ENCODE measurements at places on chromosomes 11 and 22.

DNA sequence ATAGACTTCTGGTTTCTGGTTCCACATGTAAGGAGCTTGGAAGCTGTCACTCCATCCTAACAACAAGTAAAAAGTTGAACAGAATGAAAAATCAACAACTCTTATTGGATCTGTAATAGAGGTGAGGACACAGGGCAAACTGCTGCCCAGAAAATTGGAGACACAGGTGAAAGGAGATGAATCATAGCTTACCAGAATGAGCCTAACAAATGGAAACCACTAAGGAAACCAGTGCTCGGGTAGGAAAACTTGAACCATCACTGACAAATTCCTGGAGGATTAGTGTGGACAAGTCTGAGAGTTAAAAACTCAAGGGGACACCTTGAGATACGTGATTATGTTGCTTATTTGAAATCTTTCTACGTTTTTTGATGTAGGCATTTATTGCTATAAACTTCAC is 52.1 kb downstream of the GDPD4 start:
- no peak for DNase-seq

DNA sequence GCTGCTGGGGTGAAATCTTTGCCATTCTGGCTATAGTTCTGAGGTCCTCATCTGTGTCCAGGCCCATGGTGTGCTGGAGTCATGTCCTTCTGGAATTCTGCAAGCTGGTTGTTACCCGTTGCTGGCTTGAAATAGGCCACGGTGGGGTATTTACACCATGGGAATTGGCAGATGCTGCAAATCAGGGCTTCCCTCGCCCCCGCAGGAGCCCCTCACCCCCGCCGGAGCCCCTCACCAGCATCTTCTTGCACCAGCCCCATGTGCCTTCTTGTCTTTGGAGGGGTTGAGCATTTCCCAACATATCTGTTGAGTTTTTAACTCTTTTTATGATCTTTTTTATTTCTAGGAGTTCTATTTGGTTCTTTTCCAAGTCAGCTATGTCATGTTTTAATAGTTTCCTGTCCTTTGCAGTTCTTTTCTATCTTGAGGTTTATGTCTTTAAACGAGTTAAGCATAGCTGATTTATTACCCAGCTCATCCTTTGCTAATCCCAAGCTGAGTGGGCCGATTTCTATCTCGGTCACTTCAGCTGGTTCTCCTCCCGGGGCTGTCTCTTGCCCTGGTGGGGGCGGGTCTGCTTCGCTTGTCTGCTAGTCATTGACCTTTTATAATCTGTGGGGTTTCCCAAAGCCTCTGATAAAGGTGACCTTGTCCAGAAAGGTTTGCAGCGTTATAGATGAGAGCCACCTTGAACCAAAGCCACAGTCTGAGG is 17.6 kb downstream of the ANO1 start:
- DNase-seq: no peak

GRCh38 chr11:69352715-69353319 is 58.9 kb downstream of the MYEOV start:
- no peak for DNase-seq

DNA sequence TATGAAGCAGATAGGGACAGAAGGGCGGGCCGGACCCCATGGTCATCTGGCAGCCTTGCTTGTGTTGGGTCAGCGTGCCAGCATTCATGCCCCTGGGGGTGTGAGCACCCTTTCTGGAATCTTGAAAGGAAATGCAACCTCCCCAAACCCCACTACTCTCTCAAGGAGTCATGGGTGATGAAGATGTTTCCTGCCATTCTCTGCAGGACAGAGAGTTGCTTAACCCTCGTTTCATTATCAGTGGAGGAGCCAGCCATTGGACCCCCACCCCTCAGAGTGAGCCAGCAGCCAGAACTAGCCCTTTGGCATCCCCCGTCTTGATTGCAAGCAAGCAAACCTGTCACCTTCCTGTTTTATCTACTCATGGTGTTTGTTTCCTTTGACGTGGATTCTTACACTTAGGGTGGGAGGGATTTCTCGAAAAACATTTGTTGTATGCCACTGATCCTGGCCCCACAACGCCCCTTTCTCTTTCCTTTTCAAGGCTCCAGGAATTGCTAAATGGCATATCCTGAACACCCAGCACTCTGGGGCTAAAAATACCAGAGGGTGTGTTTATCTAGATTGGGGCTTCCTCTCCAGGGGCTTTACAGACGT is 258.3 kb downstream of the ETS1 start:
- DNase-seq: no peak

DNA sequence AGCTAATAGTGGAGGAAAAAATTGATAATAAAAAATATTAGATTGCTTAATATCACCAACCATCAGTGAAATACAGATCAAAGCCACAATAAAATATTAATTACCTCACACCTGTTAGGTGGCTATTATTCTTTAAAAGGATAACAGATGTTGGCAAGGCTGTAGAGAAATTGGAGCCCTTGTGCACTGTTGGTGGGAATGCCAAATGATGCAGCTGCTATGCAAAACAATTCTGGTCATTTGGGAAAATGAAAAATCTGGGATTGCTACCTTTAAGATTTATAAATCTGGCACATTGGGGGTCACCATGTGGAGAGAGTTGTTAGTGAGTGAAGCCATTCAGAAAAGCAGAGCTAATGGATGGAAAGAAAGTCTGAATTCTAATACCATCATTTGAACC is 143.4 kb downstream of the FCHSD2 start:
- DNase-seq: no peak

GRCh38 chr11:70419307-70420007 is 21.1 kb downstream of the CTTN start:
- no peak for DNase-seq

GRCh38 chr11:66867425-66868040 is 10.7 kb downstream of the LRFN4 start:
- no peak for DNase-seq

DNA sequence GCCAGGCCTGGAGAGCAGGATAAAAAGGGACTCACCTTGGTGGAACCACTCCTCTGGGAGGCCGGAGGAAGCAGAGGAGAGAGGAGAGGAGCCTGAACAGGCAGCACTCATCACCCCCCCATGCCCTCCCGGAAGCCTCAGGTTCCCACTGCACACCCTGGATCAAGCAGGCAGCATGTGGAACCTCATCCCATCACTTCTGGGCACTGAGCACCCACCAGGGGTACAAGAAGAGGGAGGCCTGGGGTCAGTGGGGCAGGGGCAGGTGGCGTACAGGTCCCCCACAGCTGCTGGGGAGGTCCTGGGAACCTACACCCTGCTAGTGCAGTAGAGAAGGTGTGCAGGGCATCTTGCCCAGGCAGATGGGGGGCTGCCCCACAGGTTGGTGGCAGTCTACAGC is 35.1 kb upstream of the TXNRD2 start:
- no peak for DNase-seq

GRCh38 chr11:114664641-114665040 is 13.7 kb upstream of the NXPE2 start:
- DNase-seq: no peak

DNA sequence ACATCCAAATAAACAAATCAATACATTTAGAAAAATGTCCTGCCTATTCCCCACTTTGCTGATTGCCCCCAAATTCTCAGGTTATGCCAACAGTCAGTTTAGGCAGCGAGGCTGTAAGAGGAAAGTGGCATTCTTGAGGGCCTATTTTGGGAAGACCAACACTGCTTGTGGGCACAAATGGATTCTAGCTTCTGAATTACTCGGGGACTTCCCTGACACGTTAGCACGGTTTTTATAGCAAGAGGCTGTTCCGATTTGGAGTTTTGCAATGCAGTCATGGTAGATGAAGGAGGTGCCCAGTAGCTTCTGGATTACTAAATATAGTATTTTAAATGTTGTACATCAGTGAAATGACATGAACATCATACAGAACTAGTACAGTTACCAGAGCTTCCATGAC is 13.1 kb downstream of the RCN1 start:
- DNase-seq: no peak

- DNase-seq: no peak
Observed at GRCh38 chr22:50729391-50730012, 8.5 kb upstream of the ACR start.

DNA sequence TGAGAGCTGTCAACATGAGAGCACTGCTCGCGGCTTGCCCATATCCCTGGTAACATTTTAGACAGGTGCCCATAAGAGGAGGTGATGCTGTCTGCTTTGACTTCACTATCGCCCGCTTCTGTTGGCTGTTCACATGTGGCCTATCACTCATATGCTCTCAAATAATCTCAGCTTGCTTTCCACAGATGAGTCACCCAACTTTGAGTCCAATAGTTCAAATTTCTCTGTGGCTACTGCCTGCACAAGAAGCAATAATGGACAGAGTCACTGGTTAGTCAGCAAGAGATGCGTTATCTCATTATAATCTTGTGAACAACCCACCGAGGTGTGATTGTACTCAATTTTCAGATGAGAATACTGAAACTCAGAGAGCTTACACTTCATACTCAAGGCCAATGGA is 1714.1 kb downstream of the LRRC4C start:
- DNase-seq: no peak

DNA sequence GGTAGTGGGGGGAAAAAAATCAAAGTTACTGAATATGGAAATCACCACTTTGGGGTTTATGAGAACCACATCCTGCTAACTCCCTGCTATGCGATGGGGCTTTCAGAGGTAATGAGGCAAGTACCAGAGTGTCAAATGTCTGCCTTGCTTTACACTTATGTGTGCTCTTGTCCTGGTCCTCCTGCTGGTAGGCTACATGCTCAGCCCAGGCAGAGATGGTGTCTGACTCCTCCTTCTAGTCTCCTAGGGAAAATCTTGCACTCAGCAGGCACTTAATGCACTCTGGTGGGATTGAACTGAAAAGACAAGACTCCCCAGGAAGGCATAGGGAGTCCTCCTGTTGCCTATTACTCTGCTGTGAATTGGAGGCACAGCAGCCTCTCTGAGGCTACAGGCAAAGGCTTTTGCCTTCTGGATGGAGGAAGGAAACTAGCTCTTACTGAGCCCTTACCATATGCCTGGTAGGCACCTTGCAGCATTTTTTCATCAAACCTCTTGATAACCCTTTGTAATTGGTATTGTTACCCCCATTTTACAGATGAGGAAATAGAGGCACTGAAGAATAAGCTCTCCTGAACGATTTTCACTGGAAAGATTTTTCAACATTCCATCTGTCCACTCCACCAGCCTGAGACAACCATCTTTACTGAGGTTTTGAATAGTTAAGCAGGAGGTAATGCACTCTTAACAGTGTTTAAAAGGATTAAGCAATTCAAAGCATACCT is 132.1 kb upstream of the PAX6 start:
- DNase-seq: no peak

DNA sequence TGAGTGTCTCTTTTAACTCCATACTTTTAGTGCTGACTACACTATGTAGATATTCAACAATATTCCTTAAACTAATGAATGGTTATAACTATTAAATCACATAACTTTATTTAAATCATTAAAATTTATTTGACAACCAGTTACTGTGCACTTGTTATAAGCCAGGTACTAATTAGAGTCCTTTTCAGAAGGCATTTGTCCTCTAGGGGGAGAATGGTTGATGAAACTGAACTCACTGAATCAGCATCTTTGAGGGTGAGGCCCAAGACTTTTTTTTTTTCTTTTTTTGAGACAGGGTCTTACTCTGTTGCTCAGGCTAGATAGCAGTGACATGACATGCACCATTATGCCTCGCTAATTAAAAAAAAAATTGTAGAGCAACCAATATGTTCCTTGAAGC is 515.6 kb upstream of the CCDC90B start:
- DNase-seq: no peak

GRCh38 chr11:82675838-82676237 is 57.8 kb downstream of the FAM181B start:
- DNase-seq: no peak

DNA sequence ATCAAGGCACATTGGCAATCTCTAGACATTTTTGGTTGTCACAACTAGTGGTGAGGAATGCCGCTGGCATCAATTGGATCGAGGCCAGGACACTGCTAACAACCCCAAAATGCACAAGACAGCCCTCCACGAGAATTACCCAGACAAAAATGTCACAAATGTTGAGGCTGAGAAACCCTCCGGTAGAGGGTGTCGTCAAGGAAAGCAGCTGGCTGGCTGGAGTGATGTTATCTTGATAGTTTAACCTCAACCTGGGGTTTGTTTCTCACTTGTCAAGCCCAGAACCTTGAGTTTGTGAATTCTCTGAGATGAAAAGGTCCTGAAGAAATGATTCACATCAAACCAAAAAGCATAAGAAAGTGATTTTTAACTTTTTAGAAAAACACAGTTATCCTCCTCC is 21.1 kb upstream of the TMPRSS13 start:
- peak; percentile 45 for DNase-seq

GRCh38 chr22:26768952-26769351 is 111.6 kb downstream of the MIAT start:
- DNase-seq: no peak

DNA sequence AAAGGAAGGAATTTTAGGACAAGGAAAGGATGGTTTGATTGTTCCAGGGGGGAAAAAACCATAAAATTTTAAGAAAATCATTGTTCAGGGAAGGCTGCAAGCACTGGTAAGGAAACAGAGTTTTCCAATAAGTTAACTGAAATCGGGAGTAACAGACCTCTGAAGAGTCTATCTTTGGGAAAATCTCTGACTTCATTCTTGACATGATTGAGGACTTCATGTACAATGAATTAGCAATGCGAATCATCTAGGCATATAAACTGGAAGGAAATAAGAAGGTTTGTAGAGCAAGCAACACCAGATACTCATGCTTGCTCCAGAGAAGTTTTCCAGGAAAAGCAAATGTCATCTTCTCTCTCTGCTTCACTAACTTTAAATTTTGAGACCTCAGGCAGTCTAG is 18.5 kb downstream of the APLP2 start:
- DNase-seq: no peak

DNA sequence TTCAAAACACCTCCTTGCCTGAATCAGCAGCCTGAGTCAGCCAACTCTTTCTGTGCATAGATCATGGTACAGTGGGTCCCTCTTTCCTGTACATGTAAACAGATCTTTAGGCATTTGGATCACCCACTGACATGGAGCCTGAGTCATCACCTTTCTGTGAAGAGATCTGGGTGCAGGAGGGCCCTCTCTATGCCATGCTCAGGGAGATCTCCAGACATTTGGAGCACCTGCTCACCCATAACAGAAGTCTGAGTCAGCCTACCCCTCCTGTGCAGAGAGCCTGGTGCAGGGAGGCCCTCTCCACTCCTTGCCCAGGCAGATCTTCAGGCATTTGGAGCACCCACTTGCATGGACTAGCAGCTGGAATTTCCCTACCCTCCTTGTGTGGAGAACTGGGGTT is 56.2 kb upstream of the GLYAT start:
- no peak for DNase-seq

- DNase-seq: no peak
Observed at GRCh38 chr22:49380095-49380827, 447.4 kb downstream of the BRD1 start.

- DNase-seq: no peak
Observed at GRCh38 chr11:117606211-117606610, 190.8 kb downstream of the DSCAML1 start.
